ENCODE measurements at places on chromosomes 11 and 22.
A peak's percentile ranks its signal among the peaks of the same experiment; 100 is the strongest.

GRCh38 chr11:3929649-3930048 lies 74.2 kb downstream of the STIM1 start:
- no peak for DNase-seq

GRCh38 chr11:101880222-101880621 lies 34.6 kb upstream of the CEP126 start:
- DNase-seq, result no peak

DNA sequence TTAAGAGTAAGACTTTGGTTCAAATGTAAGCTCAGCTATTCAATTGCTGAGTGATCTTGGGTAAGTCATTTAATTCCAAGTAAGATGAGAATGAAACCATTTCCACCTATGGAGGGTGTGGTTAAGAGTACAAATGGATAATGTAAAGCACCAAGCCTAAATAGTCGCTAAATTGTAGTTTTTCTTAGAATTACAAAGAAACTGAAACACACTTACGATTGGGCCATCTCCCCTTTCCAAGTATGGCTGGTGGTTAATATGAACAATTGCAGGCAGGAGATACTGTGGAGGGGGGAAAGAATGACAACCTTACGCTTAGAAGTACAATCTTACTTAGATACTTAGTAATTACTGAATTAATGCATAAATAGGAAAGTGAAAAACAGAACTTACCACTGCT lies 8.2 kb downstream of the DDX17 start:
- DNase-seq, result no peak

DNA sequence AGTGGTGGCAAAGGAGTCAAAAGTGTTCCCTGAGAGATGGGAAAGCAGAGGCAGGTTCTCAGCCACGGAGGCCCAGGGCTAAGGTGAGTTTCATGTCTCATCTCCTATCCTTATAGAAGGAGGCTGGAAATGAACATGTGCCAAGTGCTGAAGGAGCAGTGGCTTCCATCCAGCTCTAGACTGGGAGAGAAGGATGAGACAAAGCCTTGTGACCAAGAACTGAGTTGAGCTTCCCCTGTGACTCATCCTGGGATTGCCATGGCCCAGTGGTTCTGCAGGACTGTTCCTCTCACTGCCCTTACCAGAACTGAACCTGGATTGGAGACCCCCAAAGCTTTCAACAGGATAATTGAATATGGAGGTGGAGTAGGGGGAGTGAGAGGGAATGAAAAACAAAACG lies 16.7 kb upstream of the OR9Q1 start:
- DNase-seq, result no peak

- no peak for DNase-seq
Observed at GRCh38 chr11:86664930-86665329, 7.5 kb downstream of the ME3 start.

- DNase-seq, result no peak
Observed at GRCh38 chr11:60705895-60706294, 6.5 kb downstream of the MS4A8 start.

DNA sequence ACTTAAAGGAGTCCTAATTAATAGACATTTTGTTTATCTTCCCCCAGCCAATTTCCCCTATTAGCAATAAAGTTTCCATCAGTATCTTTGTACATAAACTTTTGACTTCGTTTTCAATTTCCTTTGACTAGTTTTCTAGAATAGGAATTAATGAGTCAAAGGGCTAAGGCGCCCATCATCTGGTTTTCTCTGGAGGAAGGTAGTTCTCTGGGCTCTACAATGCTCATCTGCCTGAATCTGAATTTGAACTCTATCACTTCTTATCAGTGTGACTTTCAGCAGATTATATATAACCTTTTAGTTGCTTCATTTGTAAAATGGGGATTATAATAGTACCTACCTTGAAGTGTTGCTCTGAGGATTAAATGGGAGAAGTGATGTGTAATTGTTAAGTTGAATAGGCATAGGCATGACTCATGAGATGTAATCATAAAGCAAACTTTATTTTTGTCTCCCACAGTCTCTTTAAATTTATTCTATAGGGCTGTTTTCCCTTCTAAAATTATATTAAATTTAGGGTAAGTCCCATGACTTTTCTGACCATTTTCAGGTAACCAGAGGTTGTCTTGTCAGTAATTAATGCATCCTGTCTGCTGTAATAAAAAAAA lies 5.8 kb upstream of the TUB start:
- DNase-seq, result no peak

GRCh38 chr11:123430721-123431497 lies 840 bp downstream of the GRAMD1B start:
- peak; percentile 40 for DNase-seq

GRCh38 chr11:77126861-77127234 lies 1.2 kb upstream of the MYO7A start:
- no peak for DNase-seq

GRCh38 chr22:38601221-38601764 lies 31.3 kb upstream of the DMC1 start:
- DNase-seq, result no peak

DNA sequence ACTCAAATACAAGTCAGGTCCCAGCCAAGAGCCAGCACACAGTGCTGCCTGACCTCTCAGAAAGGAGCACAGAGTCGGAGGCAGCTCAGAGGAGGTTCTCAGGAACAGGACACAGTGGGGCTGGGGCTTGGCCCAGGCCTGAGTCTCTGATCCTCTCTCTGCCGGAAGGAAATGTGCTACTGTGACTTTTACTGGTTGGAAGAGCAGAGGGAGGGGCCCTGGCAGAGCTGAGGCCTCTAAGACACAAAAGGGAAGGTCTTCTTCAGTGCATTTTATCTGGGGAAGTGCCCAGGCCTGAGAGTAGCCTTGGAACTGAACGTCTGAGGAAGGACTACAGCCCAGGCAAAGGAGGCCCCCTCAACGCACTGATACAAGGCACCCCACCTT lies 16.2 kb upstream of the CASTOR1 start:
- DNase-seq, result no peak

GRCh38 chr11:47204637-47204989 lies 10.2 kb upstream of the DDB2 start:
- DNase-seq, result no peak

DNA sequence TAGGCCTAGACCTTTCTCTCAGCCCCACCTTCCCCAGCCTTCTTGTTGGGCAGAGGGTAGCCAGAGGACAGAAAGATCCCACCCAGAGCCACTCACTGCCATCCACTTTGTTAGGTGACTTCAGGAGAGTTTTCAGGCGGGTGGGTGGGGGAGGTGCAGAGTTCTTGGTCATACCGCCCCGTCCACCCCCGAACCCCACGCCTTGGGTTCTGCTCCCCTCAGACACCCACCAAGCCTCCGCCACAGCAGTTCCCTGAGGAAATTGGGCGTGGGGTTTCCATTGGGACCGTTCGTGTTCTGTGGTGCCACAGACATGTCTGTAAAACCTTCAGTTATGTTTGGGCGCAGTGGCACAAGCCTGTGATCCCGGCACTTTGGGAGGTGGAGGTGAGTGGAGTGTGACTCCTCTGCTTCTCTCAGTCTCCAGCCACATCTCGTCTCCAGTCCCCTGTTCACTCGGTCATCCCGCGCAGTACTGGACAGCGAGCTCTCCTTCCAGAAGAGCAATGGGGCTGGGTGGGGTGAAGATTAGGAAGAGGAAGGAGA lies 1.5 kb downstream of the MIF start:
- no peak for DNase-seq

GRCh38 chr11:118153516-118153915 lies 893 bp upstream of the SCN4B start:
- no peak for DNase-seq

DNA sequence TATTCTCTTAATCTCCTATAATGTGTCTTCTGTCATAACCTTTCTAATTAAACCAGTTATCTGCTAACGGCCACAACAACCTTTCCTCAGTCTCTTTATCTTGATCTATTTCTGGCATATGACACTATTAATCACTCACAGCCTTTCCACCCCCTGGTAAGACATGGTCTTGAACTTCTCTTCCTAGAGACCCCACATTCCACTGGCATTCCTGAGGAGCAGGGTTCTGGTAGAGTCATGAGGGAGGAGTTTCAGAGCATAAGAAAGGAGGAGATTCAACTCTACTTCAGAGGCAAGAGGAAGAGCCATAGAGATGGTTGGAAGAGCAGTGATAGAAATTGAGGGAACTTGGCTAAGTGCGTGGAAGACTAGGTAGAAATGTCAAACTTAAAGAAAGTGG lies 325.6 kb downstream of the BLID start:
- DNase-seq, result no peak

GRCh38 chr11:121070951-121071845 lies 29.8 kb upstream of the TECTA start:
- no peak for DNase-seq

DNA sequence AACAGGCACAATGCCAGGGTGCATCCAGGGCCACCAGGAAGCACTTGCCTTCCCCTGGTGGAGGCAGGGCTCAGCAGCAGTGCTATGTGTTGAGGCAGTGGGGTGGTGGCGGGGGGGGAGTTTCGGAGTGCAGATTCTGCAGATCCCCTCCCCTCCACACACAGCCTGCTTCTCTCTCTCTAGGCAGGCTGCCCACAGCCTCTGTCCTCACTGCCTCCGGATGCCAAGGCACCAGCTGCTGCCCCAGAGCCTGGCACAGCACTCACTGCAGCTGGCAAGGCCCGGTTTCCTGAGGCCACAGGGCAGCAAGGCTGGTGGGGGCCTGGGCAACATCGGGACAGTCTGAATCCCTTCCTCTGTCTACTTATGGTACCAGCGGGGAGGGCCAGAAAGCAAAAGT lies 35.8 kb downstream of the NRXN2 start:
- DNase-seq, result no peak

DNA sequence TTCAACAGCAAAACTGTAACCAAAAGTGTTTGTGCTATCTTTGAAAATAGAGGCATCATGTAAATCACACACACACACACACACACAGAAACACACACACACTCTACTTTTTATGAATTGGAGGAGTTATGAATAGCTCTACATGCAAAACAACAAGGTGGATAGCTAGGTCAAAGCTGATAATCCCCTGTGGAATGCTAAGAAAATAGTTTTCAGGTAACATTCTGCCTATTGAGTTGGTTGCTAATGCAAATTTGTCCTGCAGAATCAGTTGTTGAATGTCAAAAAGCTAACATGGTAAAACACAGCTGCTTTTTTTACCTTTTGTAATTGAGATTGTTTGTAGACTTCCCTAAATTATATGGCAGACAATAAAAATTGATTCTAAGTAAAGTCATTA lies 1658.4 kb upstream of the RAG2 start:
- no peak for DNase-seq

- no peak for DNase-seq
Observed at GRCh38 chr11:120343429-120343828, 7.2 kb downstream of the ARHGEF12 start.

GRCh38 chr11:112856591-112856990 lies 104.6 kb upstream of the NCAM1 start:
- no peak for DNase-seq

- DNase-seq, result no peak
Observed at GRCh38 chr11:73343076-73343873, 32.9 kb upstream of the RELT start.

DNA sequence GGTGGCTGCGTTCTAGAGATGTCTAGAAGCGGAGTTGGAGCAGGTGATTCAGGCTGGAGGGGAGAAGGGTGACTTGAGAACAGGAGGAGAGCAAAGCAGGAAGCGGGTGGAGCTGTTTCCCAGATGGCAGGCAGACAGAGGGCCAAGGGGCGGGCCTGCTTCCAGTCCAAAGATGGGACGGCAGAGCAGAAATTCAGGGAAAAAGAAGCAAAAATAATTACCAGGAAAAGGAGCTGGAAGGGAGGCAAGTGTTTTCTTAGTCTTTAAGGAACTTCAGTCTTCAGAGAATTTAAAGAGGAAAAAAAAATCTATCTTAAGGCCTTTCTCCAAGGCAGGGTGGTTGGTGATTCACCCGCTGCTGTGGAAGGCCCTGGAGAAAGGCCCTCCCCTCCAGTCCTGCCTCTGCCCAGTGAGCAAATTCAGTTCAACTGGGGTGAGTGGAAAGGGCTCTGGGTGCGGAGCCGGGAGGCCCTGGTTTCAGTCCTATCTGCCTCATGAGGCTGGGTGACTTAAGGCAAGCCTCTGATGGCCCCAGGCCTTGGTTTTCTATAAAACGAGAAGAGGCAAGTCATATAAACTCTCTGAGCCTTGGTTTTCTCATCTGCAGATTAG lies 4.5 kb upstream of the CREB3L1 start:
- DNase-seq, result no peak

- DNase-seq, result no peak
Observed at GRCh38 chr11:266676-267439, 11.3 kb upstream of the NLRP6 start.

DNA sequence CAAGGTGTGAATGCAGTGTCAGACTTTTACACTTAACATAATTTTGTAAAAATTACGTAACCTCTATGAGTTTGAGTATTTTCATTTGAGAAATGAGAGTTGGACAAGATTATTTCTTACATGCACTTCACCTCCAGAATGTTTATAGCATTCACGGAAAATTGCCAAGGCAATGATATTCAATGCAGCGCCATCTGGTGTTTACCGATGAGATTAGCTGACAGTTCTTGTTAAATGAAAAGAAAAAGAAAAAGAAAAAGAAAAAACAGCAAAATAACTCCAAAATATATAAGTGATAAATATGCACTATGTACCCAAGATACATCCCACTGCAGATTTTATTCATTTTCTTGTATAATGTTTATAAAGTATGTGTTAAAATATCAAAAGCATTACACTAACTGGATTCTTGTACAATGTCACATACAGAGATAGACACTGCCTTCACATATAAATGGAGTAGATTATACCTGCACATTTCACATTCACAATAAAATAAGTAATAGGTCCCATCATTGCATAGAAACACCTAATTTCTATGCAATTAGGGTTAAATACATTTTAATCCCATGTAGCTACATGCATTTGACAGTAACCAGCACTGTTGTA lies 976.3 kb upstream of the FAT3 start:
- no peak for DNase-seq

GRCh38 chr11:108662700-108663099 lies 2.2 kb upstream of the DDX10 start:
- no peak for DNase-seq

DNA sequence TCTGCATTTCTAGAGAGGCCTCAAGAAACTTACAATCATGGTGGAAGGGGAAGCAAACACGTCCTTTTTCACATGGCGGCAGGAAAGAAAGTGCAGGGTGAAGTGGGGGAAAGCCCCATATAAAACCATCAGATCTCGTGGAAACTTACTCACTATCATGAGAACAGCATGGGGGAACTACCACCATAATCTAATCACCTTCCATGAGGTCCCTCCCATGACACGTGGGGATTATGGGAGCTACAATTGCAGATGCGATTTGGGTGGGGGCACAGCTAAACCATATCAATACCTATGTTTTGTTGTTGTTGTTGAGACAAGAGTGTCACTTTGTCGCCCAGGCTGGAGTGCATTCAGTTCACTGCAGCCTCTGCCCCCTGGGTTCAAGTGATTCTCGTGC lies 29.9 kb downstream of the SFI1 start:
- peak; percentile 47 for DNase-seq

- no peak for DNase-seq
Observed at GRCh38 chr11:33402066-33402465, 144.9 kb downstream of the HIPK3 start.

GRCh38 chr11:86181379-86181778 lies 63.2 kb upstream of the EED start:
- DNase-seq, result no peak

GRCh38 chr11:61891331-61892084 lies at the start of gene FADS3:
Gene FADS3, minus strand, starts transcription at chr11:61891545. Its CDS starts 164 bp downstream, at chr11:61891381.
- DNase-seq, result no peak

- DNase-seq, result no peak
Observed at GRCh38 chr11:8766043-8766987, 83.7 kb downstream of the RPL27A start.

GRCh38 chr11:8610532-8611116 lies 16.6 kb upstream of the STK33 start:
- DNase-seq, result no peak

GRCh38 chr11:64801158-64801464 lies 1.9 kb downstream of the MAP4K2 start:
- no peak for DNase-seq
